Left kidney (tissue), 8 donors: ENCODE measurements at places on chromosomes 3 and 15. TPM values are rescaled to one million over a fixed set of nuclear protein-coding genes. Genes with fewer than 3 reads are reported as not detected.

The CACNA1D gene
- polyA plus RNA-seq, result 21.9 TPM

The LRRN1 gene
- polyA plus RNA-seq, result 23.4 TPM

The TAGLN3 gene
- 2.3 TPM for polyA plus RNA-seq

The KCNMB3 gene
- 8.1 TPM for polyA plus RNA-seq

The CLDN1 gene
- polyA plus RNA-seq, result 58.2 TPM

The GP5 gene
- 0.40 TPM for polyA plus RNA-seq

The EFL1 gene
- 21.7 TPM for polyA plus RNA-seq

The PRTG gene
- polyA plus RNA-seq, result 15.8 TPM

The TSPAN3 gene
- 464 TPM for polyA plus RNA-seq

The CELF6 gene
- polyA plus RNA-seq, result 5.1 TPM

The TMIE gene
- polyA plus RNA-seq, result 0.47 TPM

The PLCH1 gene
- polyA plus RNA-seq, result 13.6 TPM

The MCTP2 gene
- polyA plus RNA-seq, result 22.3 TPM

The DZIP1L gene
- polyA plus RNA-seq, result 26.7 TPM

The DAPK2 gene
- polyA plus RNA-seq, result 8.1 TPM

The LTK gene
- polyA plus RNA-seq, result 1.7 TPM

The TM4SF4 gene
- 1.9 TPM for polyA plus RNA-seq

The ADAMTS17 gene
- polyA plus RNA-seq, result 2.3 TPM

The UQCC5 gene
- polyA plus RNA-seq, result 14.0 TPM

The NMD3 gene
- polyA plus RNA-seq, result 59.0 TPM

The ZNF501 gene
- polyA plus RNA-seq, result 14.8 TPM

The SPINK8 gene
- polyA plus RNA-seq, result 0.43 TPM

The DNAJA4 gene
- 37.6 TPM for polyA plus RNA-seq

The LEKR1 gene
- polyA plus RNA-seq, result 3.2 TPM

The RETNLB gene
- polyA plus RNA-seq, result not detected

The POLQ gene
- 9.7 TPM for polyA plus RNA-seq

The GOLGA6D gene
- 0.57 TPM for polyA plus RNA-seq

The FANCD2OS gene
- 0.81 TPM for polyA plus RNA-seq

The PATL2 gene
- 1.4 TPM for polyA plus RNA-seq

The C3orf70 gene
- polyA plus RNA-seq, result 9.9 TPM

The FBXW12 gene
- 0.73 TPM for polyA plus RNA-seq

The HTR3E gene
- polyA plus RNA-seq, result not detected

The NPAP1 gene
- 2.1 TPM for polyA plus RNA-seq

The SERINC4 gene
- not detected for polyA plus RNA-seq

The DLL4 gene
- 5.1 TPM for polyA plus RNA-seq

The TMEM45A gene
- polyA plus RNA-seq, result 22.1 TPM

The SI gene
- not detected for polyA plus RNA-seq

The CCDC33 gene
- polyA plus RNA-seq, result 9.0 TPM

The MST1R gene
- polyA plus RNA-seq, result 2.8 TPM

The ROPN1 gene
- 0.25 TPM for polyA plus RNA-seq
